Activated B cell treated with CpG ODN at 0.5 μM for 24 hours (primary cell): ENCODE measurements at places on chromosomes 13 and 19. TPM values are rescaled to one million over a fixed set of nuclear protein-coding genes. Genes with fewer than 3 reads are reported as not detected.

The LIM2 gene
- total RNA-seq = not detected in 2 replicates

The FLT1 gene
- total RNA-seq = 0.46 and 1.3 TPM in 2 replicates

The PRR20C gene
- not detected in 2 replicates for total RNA-seq

The ZNF492 gene
- total RNA-seq = 0.71 and 1.2 TPM in 2 replicates

The FUT2 gene
- not detected in 2 replicates for total RNA-seq

The WASF3 gene
- 0.07 and 0.35 TPM in 2 replicates for total RNA-seq

The ERICH6B gene
- total RNA-seq = not detected in 2 replicates

DNA sequence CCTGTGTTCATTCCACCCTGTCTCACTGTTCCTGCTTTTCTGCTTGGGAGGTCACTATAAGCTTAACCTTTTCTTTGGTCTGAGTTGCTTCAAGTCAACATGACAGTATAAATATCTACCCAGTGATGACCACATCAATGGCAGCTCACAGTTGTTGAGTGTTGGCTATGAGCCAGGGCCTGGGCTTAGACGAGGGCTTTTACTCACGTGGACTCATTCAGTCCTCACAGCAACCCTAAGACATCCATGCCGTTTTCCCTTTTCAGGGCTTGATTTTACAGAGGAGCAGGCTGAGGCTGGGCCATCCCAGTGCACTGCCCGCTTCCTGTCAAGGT, 10.2 kb upstream of the CCDC97 start:
- no peak for DNase-seq

- DNase-seq = no peak
Measured at GRCh38 chr13:20195801-20196200, 3.1 kb upstream of the GJB2 start.

DNA sequence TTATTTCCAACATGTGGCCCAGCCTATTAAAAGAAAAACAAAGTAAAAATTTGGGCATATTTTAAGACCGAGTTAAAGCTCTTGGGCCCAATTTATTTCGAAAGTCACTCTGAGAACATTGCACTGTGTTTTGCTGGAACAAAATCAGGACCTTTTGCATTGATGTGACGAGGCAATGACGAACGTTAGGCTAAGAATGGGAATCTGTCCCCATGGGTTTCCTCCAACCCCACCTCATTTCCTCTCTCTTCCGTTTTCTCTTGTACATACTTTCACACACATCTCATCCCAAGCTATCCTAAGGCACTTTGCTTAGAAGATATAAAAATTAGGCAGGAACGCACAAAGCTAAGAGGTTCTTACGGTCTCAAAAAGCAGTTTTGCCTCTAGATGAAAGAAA, 22.1 kb downstream of the EDNRB start:
- no peak for DNase-seq

GRCh38 chr13:51998723-51999509, 12.3 kb downstream of the ATP7B start:
- DNase-seq = no peak

- no peak for DNase-seq
Measured at GRCh38 chr19:55474269-55475265, 1.9 kb upstream of the ZNF628 start.

GRCh38 chr19:1261798-1262622, 7.1 kb upstream of the CIRBP start:
- DNase-seq = peak; percentile 53

DNA sequence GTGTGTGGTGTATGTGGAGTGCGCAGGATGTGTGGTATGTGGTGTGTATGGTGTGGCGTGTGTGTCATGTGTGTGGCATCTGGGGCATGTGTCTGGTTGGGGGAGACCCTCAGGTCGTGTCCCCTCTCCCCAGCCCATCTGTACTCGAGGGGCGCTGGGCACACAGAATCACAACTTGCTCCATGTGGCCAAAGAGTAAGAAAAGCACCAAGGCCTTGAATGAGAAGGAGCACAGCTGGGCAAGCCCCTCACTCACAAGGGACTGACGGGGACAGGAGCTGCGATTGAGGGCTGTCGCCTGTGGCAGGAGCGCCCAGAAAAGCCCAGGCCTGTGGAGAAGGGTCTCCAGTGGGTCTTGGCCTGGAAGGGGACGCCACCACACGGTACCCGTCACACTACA, 62.8 kb downstream of the PEPD start:
- DNase-seq = no peak

DNA sequence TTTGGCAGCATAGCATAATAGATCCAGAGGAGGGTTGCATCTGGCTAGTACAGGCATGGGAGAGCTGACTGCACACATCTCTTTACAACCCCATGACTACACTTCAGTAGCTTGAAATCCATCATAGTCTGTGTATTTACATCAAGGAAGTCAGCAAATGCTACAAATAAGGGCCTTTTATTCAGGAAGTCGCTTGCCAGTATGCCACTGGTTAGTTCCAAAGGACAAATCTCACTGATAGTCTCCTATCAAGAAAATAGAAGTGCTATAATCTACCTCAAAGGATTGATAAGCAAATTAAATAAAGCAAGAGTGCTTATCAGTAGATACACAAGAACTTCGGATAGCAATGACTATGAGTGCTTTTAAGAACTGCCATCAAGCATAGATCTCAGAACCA, 112.7 kb downstream of the KLF12 start:
- no peak for DNase-seq

DNA sequence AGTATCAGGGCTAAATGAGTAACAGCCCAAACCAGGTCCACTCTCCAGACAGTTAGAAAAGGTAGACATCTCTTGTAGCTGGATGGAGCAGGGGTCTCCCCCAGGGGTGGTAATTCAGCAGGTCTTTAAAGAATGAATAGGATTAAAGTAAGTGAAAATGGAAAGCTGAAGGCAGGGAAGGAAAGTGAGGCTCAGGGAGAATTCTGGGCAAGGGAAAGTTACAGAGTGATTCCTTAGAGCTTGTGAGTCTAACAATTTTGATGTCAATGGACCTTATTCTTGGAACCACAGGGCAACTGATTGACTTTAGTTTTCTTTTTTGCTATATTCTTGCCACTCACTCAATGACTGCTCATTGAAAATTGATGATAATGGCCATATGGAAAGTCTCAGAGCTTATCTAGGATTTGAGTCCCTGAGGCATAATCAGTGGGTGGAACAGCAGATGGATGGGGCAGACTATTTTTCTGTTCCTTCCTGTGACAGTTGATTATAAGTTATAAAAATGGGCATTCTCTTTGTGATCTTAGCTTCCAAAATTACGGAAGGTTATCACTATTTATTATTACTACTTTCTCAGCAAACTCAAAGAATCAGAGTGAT, 76.9 kb downstream of the LRCH1 start:
- no peak for DNase-seq

- DNase-seq = no peak
Measured at GRCh38 chr13:26923824-26924605, 163.4 kb upstream of the GPR12 start.
